ENCODE measurements at places on chromosomes 2 and 18. TPM values are rescaled to one million over a fixed set of nuclear protein-coding genes. Genes with fewer than 3 reads are reported as not detected.

DNA sequence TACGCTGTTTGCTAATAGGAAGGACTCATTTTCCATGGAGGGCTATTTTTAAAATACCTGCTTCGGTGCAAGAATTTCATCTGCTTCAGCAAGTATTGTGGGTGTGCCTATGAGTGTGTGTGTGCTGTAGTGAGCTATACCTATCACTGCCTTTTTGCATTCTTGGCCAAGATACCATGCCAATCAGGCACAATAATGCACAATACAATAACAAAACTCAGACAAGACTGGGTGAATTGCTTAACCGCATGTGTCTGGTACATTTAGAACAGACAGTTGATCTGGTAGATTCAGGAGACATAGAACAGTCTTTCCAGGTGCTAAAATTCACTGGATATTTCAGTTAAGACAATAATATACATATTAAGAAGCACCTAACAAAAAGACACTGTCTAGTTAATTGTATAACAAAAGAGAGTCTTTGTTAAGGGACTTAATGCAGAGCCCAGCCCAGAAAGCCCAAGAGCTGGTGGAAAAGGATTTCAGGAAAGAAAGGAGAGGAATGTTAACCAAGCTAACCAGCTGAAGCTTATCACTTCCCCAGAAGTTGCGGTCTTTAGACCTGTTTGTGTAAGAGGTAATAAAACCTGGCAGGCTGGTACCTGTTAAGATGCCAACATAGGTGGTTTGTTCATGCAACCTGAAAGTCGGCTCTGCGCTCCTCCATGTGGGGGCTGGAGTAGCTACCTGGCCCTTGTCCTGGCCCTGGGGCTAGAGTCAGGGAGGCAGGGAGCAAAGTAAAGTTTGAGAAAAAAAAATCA is 153.3 kb upstream of the RBMS1 start:
- peak; percentile 68 for DNase-seq

DNA sequence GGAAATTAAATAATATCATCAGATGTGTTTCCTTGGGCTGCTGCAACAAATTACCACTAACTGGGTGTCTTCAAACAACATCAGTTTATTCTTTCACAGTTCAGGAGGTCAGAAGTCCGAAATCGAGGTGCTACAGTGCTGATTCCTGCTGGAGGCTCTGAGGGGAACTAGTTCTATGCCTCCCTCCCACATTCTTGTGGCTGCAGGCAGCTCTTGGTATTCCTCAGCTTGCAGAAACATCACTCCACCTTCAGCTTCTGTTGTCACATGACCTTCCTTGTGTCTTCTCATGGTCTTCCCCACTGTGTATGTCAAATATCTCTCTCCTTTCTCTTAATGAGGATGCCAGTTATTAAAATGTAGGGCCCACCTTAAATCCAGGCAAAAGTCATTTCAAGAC is 29.3 kb upstream of the DCC start:
- no peak for DNase-seq

- DNase-seq = no peak
These were observed 543 bp downstream of the HADHB start for GRCh38 chr2:26245231-26245732.

MRO gene
- total RNA-seq = 1.9 TPM

GRCh38 chr18:47110492-47111274 is 39.6 kb downstream of the HDHD2 start:
- DNase-seq = no peak

- DNase-seq = no peak
These were observed 152.2 kb downstream of the DAW1 start for GRCh38 chr2:228023619-228024018.

ABCG5 gene
- not detected for total RNA-seq

DNA sequence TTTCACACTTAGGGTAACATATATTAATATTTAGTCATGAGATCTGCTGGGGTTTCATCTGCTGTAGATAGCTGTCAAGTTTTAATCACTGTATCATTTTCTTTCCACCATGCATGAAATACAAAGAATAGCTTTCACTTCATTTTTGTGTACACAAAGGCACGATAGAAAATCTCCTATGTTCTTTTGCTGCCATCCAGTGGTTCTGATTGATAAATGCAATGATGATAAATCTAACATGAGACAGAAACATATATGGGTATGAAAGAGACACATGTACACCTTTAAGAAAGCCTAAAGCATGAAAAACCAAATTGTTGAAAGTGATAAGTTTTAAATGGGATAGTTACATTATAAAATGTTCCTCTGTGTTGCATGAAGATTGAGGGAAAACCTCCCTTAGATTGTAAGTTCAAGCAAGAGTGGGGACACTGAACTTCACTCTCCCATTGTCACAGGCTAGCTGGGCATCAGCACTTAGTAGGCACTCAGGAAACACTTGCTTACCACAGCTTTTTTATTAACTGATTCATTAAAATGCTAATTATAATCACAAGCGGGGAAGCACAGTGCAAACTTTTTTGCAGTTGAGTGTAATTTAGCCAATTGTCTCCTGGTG is 31.2 kb downstream of the C1D start:
- no peak for DNase-seq

GRCh38 chr18:4384932-4385331 is 70.2 kb downstream of the DLGAP1 start:
- no peak for DNase-seq

RGPD4 gene
- 0.08 TPM for total RNA-seq

PMAIP1 gene
- total RNA-seq = 4.9 TPM

- peak; percentile 73 for DNase-seq
These were observed 2.2 kb downstream of the TGIF1 start for GRCh38 chr18:3451989-3452749.

DNA sequence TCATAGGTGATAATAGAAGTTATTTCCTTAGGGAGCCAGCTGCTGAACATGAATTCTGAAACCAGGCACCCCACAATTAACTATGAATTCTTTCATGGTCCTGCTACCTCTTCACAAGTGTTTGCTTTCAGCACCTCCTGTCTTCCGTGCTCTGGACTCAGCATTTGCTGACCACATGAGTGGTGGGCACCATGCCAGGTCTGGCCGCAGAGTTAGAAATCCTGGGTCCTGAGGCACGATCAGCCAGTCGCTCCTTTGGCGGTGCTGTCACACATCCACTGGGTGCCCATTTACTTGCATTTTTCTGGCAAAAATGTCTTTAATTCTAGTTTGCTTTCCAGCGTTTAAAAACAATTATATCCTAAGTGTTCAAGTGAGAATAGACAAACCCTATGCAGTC is 196.4 kb upstream of the PXDN start:
- no peak for DNase-seq

- DNase-seq = no peak
These were observed 897.2 kb downstream of the TSN start for GRCh38 chr2:122652670-122653069.

All from ureter (tissue), 1 donor.